HT-29 (cell line): ENCODE measurements at places on chromosomes 2 and 18. TPM values are rescaled to one million over a fixed set of nuclear protein-coding genes. Genes with fewer than 3 reads are reported as not detected.

TMEM37 gene
- total RNA-seq: 0.70 and 2.1 TPM in 2 replicates

LIMS2 gene
- 30.6 and 32.0 TPM in 2 replicates for total RNA-seq

SERPINB11 gene
- not detected in 2 replicates for total RNA-seq

EFEMP1 gene
- not detected in 2 replicates for total RNA-seq

SERPINB4 gene
- total RNA-seq: not detected in 2 replicates

UPP2 gene
- total RNA-seq: not detected in 2 replicates

DNAJC5G gene
- not detected in 2 replicates for total RNA-seq

DOK6 gene
- total RNA-seq: not detected in 2 replicates

UGT1A5 gene
- 3.1 and 3.5 TPM in 2 replicates for total RNA-seq

ITPRIPL1 gene
- not detected in 2 replicates for total RNA-seq

MAP3K19 gene
- not detected in 2 replicates for total RNA-seq

ONECUT2 gene
- 6.6 and 8.6 TPM in 2 replicates for total RNA-seq

TUBA4B gene
- total RNA-seq: not detected in 2 replicates

BBS5 gene
- 0.28 and 0.34 TPM in 2 replicates for total RNA-seq

TUBB8B gene
- not detected in 2 replicates for total RNA-seq

GREB1L gene
- not detected in 2 replicates for total RNA-seq

UNC50 gene
- 18.4 and 20.7 TPM in 2 replicates for total RNA-seq

CCDC141 gene
- total RNA-seq: 0.05 TPM in 1 of 2 replicates, not detected in the other

HDLBP gene
- total RNA-seq: 461 and 493 TPM in 2 replicates

FOXD4L1 gene
- total RNA-seq: not detected in 2 replicates

GKN2 gene
- not detected in 2 replicates for total RNA-seq

POTEI gene
- 0.05 and 0.08 TPM in 2 replicates for total RNA-seq

SKOR2 gene
- total RNA-seq: not detected in 2 replicates

ALPG gene
- 0.16 TPM in 1 of 2 replicates, not detected in the other for total RNA-seq

BCL11A gene
- total RNA-seq: not detected in 2 replicates

SCYGR3 gene
- total RNA-seq: not detected in 2 replicates

TET3 gene
- total RNA-seq: 11.7 and 13.3 TPM in 2 replicates

CSRNP3 gene
- 0.08 and 0.10 TPM in 2 replicates for total RNA-seq

HOXD13 gene
- total RNA-seq: 1.4 and 1.5 TPM in 2 replicates

DPP4 gene
- total RNA-seq: 12.7 and 19.0 TPM in 2 replicates

MATN3 gene
- total RNA-seq: 0.26 and 1.0 TPM in 2 replicates

TEKT4 gene
- not detected in 2 replicates for total RNA-seq

FLACC1 gene
- 0.13 and 1.2 TPM in 2 replicates for total RNA-seq
